ENCODE measurements at places on chromosomes 1 and 21.

GRCh38 chr1:152143150-152143887 lies 15.7 kb downstream of the RPTN start:
- no peak for DNase-seq

- DNase-seq, result no peak
These were observed 3.7 kb upstream of the SDE2 start for GRCh38 chr1:226002667-226003501.

GRCh38 chr1:16621300-16621658 lies 7.9 kb upstream of the NBPF1 start:
- DNase-seq, result no peak

DNA sequence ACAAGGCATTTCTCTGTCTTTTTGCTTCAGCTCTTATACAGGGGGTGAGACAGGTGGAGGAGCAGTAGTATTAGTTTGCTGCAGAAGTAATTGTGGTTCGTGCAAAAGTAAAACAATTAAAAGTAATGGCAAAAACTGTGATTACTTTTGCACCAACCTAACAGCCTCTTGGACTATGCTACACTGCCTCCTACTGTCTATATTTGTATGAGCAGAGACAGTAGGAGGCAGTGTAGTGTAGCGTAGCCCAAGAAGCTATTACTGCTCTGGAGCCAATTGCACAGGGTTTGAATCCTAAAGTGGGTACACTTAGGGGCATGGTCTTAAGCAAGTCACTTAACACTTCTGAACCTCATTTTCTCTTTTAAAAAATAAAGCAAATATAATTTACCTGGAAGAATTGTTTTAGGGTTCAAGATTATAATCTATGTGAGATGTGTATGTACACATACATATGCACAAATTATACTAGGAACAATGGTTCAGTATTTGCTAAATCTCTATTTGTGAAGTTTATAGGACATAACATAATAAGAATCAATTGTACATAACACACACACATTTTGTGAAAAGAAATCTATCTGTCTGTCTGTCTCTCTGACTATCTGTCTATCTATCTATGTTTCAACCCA lies 103.8 kb downstream of the BRINP3 start:
- no peak for DNase-seq

DNA sequence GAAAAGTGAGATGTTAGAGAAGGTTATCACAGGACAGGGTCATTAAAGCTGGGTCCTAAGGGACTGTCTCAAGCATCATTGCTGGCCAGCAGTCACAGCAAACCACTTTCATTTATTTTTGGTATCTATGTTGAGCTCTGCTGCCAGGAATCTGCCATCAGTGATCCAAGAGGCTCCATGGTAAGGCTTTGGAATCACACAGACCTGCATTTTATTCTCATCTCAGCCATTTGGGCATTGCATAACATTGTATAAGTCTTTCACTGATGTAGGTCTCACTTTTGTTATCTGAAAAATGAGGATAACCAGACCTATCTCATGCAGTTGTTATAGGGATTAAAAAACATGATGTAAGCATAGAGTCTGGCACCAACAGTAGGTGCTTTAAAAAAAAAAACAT lies 77.5 kb downstream of the OMA1 start:
- no peak for DNase-seq

DNA sequence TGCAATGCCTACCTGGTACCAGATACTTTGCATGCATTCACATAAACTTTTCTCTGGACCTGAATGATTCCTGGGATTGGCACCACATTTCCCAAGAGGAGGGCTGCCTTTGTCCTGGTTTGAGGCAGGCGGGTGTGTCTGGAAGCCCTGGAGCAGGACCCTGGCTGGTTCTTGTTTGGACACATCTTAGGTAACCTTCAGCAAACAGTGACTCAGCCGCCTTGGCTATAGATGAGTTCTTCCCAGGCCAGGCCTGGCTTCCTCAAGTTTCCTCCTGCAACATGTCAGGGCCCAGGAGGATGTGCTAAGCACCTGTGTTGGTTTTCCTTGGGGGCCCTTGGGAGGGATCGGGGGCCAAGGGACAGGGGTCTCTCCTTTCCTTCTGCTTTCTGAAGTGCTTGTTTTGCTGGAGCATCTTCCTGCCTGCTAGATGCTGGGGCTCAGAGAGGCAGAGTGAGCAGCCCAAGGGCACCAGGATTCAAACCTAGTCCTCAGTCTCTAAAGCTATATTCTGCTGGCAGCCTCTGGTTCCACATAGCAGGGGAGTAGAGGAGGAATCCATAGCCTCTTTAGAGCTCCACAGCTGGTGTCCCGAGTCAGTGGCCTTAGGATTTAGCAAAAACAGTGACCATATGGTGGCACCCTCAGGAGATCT lies 38.2 kb downstream of the PAX7 start:
- no peak for DNase-seq

- DNase-seq, result no peak
These were observed 202.4 kb downstream of the TOMM20 start for GRCh38 chr1:234926264-234926558.

GRCh38 chr21:36883532-36884486 lies 82.7 kb downstream of the HLCS start:
- DNase-seq, result no peak

GRCh38 chr1:240658312-240658960 lies 46.5 kb upstream of the GREM2 start:
- DNase-seq, result no peak

- no peak for DNase-seq
These were observed 3.2 kb downstream of the GSTM2 start for GRCh38 chr1:109671067-109671466.

- peak; percentile 90 for DNase-seq
These were observed at the start of gene KCNK1 for GRCh38 chr1:233613252-233614172. Gene KCNK1, plus strand, starts transcription at chr1:233614106. Its CDS starts 66 bp downstream, at chr1:233614172.

DNA sequence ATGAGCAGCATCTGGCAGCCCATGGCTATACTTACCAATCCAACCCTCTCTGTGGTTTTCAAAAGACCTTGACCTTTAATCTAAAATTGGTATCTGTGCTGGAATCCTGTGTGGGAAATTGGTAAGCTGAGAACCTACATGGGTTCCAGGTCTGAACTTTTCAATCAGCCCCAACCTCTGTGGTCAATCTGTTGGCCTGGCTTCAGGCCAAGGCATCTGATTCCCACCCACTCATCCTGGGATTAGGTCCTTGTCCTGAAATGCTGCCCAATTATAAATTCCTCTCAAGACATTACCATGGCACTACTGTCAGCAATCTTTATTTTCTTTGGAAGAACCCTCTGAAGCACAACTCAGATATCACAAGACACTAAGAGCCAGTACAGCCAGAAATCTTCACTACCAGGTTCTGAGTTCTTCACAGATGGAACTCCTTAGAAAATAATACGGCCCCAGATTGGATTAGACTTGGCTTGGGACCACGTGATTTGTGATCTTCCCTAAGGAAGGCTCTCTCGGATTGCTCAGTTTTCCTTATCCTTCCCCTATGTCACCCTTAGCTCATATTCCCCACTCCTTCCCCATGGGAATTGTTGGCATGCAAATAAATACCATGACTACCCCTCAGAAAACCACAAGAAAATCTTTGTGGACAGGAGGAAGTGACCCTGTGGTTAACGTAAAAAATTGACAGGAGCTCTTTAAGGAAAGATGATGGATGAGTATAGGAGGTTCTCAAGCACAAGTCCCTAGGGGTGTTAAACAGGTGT lies 207.9 kb upstream of the ST6GALNAC5 start:
- no peak for DNase-seq

- DNase-seq, result no peak
These were observed 441.1 kb upstream of the VAMP3 start for GRCh38 chr1:7329868-7330615.

- DNase-seq, result no peak
These were observed 124.3 kb downstream of the PGBD5 start for GRCh38 chr1:230301822-230302221.

DNA sequence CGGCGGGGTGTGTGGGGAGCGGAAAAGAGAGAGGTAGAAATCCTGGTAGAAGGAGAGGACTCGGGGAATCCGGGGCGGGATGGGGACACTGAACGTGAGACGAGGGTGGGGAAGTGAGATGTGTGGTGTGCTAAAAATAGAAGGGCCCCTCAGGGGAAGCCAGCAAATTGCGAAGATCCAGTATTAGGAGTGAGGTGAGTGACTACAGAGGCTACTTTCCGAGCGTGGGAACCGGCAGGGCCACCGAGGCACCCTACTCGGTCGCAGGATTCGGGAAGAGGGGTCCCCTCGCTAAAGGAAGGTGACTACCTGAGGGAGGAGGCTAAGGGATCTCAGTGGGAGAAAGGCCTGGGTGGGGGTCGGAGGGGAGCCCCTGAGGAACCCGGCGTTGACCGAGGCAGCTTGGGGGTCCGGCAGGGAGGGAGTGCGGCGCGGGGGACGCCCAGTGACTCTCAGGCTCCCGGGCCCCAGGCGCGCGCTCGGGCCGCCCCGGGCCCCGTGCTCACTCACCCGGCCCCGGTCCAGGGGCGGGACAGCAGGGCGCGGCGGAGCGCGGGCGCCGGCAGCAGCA lies 318 bp downstream of the ALDH4A1 start:
- DNase-seq, result peak; percentile 37

DNA sequence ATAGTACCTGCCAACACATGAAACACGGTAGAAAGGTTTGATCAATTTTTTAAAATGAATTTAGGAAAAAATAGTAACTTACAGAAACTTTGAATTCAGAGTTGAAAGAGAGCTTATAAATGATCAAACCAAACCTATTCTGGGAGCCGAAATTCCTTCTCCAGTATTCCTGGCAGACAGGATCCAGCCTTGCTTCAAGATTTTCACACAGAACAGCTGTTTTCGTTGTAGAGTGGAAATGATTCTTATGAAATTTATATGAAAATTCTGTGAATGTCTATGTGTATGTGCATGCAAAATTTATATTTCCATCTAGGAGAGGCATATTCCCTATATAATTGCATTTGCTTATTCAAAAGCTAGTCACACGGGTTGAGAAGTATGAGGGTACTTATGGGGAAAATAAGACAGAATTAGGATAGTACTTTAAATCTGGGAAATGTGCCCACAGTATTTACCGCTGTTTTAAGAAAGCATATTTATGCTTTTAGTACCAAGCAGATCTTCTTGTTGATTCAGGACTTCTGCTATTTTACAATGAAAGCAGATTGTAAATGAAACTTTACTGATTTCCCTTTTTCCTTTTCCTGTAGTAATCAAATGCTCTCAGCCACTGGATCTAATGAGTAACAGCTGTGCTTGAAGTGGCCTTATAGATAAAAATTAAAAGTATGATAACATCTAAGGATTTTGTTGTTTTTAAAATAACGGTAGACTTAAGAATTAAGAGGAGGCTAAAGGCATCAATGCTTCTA lies 30.4 kb downstream of the PRRX1 start:
- no peak for DNase-seq

DNA sequence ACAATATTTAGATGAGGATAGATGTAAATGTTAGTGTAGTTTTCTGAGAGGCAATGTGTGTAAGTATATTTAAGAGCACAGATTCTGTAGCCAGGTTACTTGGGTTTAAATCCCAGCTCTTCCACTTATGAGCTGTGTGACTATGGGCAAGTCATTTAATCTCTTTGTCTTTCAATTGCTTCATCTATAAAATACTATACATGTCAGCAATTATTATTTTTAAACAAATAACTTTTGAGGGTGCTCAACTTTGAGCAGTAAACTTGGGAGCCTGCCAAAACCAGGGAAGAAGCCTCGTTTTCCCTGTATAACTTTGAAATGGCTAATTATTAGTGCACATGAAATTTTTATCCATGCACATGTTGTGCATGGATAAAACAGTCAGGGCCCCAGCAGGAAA lies 222.8 kb downstream of the FOXD2 start:
- DNase-seq, result no peak

- DNase-seq, result no peak
These were observed 4.2 kb downstream of the ADAMTS5 start for GRCh38 chr21:26962621-26963181.

DNA sequence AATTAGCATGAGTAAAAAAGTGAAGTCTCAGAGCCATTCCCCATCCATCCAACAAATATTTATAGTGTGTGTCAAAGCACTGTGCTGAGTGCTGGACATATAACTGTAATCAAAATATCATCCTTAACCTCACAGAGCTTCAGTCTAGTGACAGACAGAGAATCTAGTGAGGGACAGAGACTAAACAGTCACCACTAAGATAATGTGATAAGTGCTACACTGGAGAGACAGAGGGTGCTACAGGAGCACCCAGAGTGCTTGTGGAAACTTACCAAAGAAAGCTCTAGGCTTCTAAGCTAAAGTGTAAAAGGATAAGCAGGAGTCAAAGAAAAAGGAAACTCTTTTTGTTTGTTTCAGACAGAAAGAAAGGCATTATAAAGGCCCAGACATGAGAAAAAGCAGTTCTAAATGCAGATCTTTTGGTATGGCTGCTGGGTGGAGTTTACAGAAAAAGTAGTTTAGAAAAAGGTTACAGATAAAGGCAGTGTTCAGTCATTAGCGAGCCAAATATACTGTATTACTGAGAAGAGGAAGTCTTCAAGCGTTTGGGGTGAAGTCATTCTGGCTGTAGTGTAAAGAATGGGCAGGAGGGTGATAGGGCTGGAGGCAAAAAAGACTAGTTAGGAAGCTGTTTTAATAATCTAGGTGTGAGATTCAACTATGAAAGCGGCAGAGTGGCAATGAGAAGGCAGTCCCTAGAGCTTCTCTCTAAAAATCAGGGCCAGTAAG lies 83.8 kb downstream of the SCMH1 start:
- no peak for DNase-seq

DNA sequence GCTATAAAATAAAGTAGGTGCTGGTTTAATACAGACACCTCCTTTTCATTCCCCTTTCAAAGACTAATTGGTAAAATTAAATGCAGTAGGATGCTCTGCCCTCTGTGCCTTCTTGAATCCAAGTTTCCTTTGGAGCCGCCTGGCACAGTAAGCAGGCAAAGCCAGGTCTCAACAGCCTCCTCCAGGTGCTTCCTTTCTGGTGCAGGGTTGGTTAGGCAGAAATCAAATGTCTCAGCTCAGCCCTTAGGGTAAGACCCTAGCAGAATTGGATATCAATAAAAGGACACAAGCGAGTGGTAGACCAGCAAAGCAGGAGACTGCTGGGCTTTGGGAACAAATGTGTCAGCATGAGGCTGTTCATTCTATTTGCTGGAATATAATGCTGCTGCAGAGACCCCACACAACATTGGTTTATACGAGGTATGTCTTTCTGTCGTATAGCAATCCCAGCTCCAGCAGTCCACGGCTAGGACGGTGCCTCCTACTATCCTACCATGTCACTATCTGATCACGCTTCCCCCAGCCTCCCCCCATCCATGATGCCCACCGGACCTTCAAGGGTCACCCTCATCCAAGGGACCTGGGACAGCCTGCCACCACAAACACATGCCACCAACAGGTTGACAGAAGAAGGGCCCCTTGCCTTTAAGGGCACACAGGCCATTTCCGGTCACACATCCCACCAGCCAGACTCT lies 58.4 kb downstream of the CAPN2 start:
- DNase-seq, result no peak

GRCh38 chr21:32442566-32443318 lies 30.2 kb downstream of the EVA1C start:
- no peak for DNase-seq

DNA sequence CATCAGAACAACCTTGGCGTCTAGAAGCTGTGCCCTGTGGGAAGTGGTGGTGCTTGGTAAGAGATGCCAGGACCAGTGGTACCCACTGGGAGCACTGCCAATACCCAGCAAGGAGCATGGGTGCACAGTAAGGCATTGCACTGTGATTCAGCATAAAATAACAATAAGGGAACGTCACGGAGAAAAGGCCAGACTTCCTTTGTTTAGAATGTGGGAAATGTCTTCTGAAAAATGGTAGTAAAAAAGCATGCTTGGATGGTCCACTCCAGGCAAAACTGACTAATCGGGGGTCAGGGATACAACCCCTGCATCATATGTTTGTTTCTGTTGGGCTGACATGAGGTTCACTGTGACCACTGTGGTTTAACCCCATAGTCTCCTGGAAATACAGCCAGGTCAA lies 14.7 kb downstream of the METTL18 start:
- DNase-seq, result no peak

GRCh38 chr1:154952664-154953063 lies 3.2 kb downstream of the PBXIP1 start:
- DNase-seq, result no peak
